ENCODE measurements at places on chromosomes 7 and 10. TPM values are rescaled to one million over a fixed set of nuclear protein-coding genes. Genes with fewer than 3 reads are reported as not detected.

The CALD1 gene
- total RNA-seq: 686 TPM

The PWWP2B gene
- total RNA-seq: 7.2 TPM

The FRMPD2 gene
- not detected for total RNA-seq

The PRF1 gene
- not detected for total RNA-seq

The SLC13A1 gene
- total RNA-seq: not detected

Data from fibroblast of the aortic adventitia (primary cell).